Gastrocnemius medialis (tissue), 4 donors: ENCODE measurements at places on chromosomes 2 and 18. TPM values are rescaled to one million over a fixed set of nuclear protein-coding genes. Genes with fewer than 3 reads are reported as not detected.

The LYG1 gene
- 0.67 TPM for total RNA-seq

The TTR gene
- 1.4 TPM for total RNA-seq

The CYTIP gene
- 0.19 TPM for total RNA-seq

The VWC2L gene
- total RNA-seq = not detected

The CENPO gene
- 1.2 TPM for total RNA-seq

The AFF3 gene
- 0.41 TPM for total RNA-seq

The IL36B gene
- total RNA-seq = not detected

The OR6B2 gene
- not detected for total RNA-seq

The GREB1 gene
- total RNA-seq = 1.7 TPM

The SPOPL gene
- 13.1 TPM for total RNA-seq

The LYG2 gene
- total RNA-seq = not detected

The HOXD12 gene
- not detected for total RNA-seq

The CPLX4 gene
- not detected for total RNA-seq

The ACMSD gene
- total RNA-seq = not detected

The FKBP1B gene
- 2.9 TPM for total RNA-seq

The GKN2 gene
- not detected for total RNA-seq

The TYMS gene
- total RNA-seq = 1.7 TPM

The MYOM1 gene
- 307 TPM for total RNA-seq

The MYO7B gene
- total RNA-seq = 0.51 TPM

The MAL gene
- total RNA-seq = 0.64 TPM

The PTGR3 gene
- total RNA-seq = 31.8 TPM

The UGT1A10 gene
- not detected for total RNA-seq

The SATB2 gene
- 3.3 TPM for total RNA-seq

The NT5C1B gene
- not detected for total RNA-seq

The POTEI gene
- total RNA-seq = not detected

The CIB4 gene
- not detected for total RNA-seq

The GAL3ST2 gene
- total RNA-seq = not detected

The TET3 gene
- 3.3 TPM for total RNA-seq
